Mesendoderm (in vitro differentiated cells): ENCODE measurements at places on chromosomes 4 and X.

GRCh38 chr4:40586034-40586433, 43.6 kb downstream of the RBM47 start:
- no peak for DNase-seq

GRCh38 chr4:184322328-184323025, 104.8 kb upstream of the ENPP6 start:
- no peak for DNase-seq

DNA sequence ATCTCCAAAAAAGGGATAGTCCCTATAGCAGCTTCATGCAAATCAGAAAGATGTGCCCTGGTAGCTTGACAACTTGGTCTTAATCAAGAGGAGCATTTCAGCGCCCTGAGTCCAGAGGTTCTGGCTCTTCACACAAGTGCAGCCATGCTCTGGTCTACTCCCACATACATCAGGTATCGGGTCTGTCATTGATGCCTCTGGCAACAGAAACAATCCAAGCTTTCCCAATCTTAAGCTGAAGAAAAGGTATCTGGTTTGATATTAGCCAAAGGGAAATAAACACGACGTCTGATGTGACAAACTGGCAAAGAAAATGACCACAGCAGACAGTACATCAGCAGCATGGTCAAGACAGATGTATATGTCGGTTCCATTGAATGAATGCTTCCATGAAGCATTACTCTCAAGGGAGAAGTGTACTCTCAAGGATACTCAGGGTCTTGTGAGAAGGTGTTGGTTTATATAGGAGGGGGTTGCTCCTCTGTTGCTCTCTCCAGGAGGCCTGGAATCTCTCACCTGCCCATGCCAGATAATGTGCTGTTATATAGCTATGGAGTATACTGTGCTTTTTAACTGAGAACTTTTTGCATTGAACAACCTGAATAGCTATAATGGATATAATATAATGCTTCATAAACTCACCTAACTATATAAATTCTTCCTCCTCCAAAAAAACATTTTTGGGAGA, 879.6 kb upstream of the PCDH10 start:
- DNase-seq: peak; percentile 72

- no peak for DNase-seq
Observed at GRCh38 chr4:73383452-73383851, 20.6 kb upstream of the ALB start.

GRCh38 chr4:178090640-178091411, 648.6 kb upstream of the AGA start:
- no peak for DNase-seq

DNA sequence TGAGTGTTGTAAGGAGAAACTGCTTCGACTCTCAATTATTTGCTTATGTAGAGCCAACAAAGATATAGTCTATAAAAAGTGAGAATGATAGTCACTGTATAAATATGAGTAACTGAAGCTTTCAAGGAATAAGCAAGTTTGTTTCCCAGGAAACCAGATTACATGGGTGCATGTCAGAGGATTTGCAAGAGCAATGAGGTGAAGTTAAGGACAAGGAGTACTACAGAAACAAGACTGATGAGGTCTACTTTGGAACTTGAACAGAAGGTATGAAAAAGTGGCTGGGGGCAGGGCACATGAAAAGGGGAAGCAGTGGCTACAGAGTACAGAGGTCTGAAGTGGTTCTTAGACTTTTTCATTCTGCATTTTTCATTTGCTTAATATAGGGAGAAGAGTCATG, 321.0 kb upstream of the CXXC4 start:
- DNase-seq: no peak

DNA sequence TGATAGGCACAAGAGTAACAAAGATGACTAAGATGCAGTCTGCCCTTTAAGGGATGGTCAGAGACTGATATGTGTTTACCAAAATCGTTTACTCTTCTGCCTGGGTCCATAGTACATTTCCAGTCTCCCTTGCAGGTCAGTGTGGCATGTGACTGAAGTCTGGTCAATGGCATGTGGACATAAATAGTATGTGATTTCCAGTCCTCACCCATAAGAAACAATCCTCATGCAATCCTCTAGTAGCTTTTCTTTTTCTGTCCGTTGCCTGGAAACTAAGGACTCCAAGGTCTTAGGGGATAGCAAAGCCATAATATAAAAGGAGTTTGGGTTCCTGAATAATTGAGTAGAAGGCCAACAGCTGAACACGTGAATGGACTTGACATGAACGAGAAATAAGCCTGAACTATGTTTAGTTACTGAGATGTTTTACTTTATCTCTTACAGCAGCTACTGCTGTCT, 1.1 kb downstream of the SLC9B2 start:
- no peak for DNase-seq

- peak; percentile 76 for DNase-seq
Observed at GRCh38 chr4:153510252-153511001, 44.3 kb downstream of the TMEM131L start.
